ENCODE measurements at places on chromosomes 5 and 9.

GRCh38 chr9:111599092-111599954, at the start of gene PTGR1:
Gene PTGR1 (minus strand): TSS chr9:111599647. CDS start chr9:111597422, 2,225 bp downstream.
- DNase-seq, result no peak

- DNase-seq, result no peak
Measured at GRCh38 chr5:79547429-79547822, 33.5 kb upstream of the HOMER1 start.

DNA sequence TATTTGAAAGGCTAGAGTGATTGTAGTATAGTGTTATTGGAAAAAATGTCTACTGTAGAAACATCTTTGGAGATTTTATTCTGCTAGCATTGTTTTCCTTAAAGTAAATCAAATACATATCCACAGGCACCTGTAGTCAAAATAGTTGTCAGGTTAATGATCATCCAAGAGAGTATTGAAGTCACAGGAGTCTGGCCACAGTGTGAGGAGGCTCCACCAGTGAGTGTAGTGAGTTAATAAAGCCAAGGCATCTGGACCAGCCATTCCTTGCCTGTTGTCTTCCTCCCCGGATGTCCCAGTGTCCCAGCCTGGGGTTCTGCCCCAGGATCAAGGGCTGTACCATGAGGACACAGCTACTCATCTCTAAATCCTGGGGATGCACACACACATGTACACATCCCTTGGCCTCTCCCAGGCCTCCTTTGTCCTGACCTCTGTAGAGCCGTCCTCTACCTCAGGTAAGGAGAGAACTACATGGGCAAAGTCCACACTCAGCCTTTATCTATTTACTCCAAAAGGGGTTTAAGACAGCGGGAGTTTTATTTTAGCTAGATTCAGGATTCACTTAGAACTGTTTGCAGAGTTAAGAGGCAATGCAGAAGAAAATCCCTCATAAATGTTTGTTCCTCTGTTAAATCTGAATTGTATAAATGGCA, 3.7 kb downstream of the PIK3R1 start:
- no peak for DNase-seq

DNA sequence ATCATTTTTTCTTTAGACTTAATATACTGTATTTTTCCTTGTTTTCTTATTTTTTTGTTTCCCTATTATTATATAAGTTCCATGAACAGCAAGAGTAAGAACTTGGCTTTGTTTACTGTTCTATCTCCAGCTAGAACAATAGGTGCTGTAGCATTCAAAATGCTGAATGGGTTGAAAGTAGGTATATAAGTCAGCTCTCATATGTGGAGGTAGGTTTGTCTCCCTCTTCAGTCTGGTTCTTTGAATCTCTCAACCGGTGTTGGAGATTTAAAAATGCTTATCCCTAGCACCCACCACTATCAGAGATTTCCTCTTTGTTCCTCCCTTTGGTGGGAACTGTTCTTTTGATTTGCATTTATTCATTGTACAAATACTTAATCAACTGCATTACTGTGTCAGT, 87.5 kb upstream of the FSD1L start:
- no peak for DNase-seq

GRCh38 chr5:138662599-138662998, 87.4 kb upstream of the HSPA9 start:
- DNase-seq, result no peak

- no peak for DNase-seq
Measured at GRCh38 chr9:115109486-115109885, 8.5 kb downstream of the TNC start.

- DNase-seq, result peak; percentile 55
Measured at GRCh38 chr9:94668928-94669729, 29.8 kb upstream of the FBP1 start.

DNA sequence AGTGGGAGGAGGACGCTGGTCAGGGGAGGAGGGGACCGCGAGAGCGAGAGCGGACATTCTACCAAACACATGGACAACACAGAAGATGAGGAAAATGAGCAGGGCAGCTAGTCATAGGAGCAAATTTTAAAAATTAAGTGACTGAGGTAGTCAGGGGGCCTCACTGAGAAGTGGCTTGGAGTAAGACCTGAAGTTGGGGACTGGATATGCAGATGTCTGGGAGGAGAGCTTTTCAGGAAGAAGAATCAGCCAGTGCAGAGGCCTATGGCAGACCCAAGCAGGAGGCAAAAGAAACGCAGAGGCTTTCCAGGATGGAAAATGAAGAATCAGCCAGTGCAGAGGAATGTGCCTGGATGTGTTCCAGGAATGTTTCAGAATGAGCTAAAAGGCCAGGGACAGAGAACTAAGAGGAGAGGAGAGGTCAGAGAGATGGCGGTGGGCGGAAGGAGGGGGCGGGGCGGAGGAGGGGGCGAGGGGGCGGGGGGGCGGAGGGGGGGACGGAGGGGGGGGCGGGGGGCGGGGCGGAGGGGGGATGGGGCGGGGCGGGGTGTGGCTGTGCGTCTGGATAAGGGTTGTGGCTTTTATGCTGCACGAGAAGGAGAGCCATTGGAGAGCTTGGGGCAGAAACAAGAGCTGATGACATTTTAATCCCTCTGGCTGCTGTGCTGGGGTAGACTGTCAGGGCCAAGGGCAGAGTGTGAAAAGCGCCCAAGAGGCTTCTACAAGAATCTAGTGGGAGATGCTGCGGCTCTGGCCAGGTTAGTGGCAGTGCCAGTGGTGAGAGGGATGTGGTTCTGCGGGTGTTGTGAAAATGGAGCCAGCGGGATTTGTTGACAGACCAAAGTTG, 129.6 kb downstream of the KCNIP1 start:
- no peak for DNase-seq

GRCh38 chr5:132773601-132774355, 3.3 kb downstream of the SEPTIN8 start:
- no peak for DNase-seq

DNA sequence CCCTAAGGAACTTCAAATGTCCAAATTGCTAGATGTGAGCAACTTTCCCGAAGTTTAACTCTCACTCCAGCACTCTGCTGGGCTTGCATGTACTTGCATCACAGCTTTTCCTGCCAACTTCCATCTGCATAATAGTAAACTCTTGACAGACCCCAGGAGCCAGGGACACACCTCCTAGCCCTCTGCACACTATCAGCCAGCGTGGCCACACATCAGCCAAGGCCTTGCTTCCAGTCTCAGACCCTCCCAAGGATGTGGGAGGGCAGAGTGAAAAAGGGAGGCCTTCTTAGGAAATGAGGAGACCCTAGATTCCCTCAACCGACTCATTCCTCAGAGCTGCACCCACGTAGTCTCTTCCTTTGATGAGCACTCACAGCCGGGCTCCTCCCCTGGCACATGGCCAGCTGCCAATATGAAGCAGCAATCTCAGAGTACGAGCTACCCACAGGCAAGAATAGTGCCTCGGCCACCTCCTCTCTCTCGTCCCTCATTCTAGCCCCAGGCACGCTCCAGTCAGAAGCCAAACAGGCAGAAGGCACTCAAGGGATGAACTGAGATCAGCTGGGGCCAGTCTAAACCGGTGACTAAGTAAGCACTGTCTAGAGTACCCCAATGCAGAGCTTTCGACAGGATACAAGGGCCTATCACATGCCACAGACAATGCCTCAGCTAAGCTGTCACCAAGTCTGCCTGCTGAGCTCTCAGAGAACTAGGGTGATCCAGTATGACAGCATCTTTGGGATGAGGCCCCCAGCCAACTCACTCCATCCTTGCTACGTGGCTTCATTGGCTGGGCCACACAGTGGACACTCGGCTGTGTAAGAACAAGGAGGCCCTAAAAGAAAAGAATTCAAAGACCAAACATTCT, 2.3 kb downstream of the P4HA2 start:
- DNase-seq, result peak; percentile 60

- DNase-seq, result peak; percentile 31
Measured at GRCh38 chr9:2180154-2180553, 165.0 kb downstream of the SMARCA2 start.

DNA sequence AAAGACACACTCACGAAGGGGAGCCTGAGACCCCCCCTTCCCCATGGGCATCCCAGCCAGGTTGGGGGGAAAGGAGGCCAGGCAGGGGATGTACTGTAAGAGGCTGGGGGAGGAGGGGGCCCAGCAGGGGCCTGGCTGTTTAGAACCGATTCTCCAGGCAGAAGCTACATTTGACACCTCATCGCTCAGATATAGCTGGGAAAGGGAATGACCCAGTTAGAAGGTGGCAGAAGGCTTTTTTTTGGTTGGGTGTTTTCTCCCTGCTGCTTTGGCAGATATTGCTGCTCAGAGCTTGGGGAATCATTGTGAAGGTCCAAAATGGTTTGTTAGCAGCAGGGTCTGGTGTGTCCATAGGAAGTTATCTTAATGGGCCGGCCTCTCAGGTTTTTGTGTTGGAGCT, 6.0 kb downstream of the CDX1 start:
- DNase-seq, result no peak

- no peak for DNase-seq
Measured at GRCh38 chr9:135655317-135655716, 7.8 kb upstream of the LCN9 start.

DNA sequence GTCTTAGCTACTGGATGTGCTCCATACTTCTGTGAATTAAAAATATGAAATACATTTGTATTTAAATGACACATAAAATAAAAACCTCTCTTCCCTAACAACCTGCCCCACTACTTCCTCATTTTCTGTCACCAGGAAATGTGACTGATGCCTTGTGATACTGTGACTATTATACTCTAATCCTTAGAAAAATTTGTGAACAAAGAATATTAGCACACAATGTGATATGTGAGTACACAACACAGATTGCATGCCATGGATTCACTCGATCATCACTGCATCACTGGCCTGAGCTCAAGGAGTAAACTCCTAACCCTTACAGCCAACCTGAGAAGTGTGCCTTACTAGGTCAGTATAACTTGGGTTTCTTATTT, 281.0 kb downstream of the EFNA5 start:
- DNase-seq, result no peak

- DNase-seq, result no peak
Measured at GRCh38 chr5:93364378-93364777, 216.6 kb downstream of the NR2F1-AS1 start.

- no peak for DNase-seq
Measured at GRCh38 chr5:37838152-37838932, 1.5 kb downstream of the GDNF start.

DNA sequence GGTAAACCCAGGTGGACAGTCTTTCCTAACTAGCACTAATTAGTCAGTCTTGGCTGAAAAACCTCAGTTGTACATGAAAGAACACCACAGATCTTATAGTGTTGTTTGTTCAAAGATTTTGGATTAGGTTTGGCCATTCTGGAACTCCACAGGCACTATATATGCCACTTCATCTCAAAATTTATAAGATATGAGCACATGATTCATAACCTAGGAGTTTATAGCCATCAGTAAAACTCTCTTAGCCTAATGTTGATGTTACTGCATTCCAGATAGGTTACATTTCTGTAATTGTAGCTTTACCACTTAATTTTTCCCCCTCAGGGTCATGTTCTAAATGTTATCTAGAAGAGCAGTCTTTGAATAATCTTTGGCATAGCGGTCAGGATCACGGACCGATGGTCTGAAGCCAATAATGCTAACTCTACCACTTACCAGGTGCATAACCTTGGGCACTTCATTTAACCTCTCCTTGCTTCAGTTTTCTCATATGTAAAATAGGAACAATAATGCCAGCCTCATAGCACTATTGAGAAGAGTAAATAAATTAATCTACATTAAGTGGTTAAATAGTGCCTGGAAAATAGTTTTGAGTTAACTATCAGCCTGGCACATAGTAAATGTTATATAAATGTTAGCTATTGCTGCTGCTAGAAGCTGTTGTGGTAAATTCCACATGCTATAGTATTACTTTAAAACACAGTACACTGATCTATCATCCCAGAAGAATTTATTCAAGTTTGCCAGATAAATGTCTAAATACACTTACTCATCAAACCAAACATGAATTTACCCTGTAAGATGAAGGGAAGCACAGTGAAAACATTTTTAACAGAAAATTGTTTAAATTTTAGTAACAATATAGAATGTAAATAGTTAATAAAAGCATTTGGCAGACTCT, 743.9 kb downstream of the NR2F1-AS1 start:
- no peak for DNase-seq

GRCh38 chr5:10702911-10703491, 58.0 kb downstream of the DAP start:
- DNase-seq, result no peak

DNA sequence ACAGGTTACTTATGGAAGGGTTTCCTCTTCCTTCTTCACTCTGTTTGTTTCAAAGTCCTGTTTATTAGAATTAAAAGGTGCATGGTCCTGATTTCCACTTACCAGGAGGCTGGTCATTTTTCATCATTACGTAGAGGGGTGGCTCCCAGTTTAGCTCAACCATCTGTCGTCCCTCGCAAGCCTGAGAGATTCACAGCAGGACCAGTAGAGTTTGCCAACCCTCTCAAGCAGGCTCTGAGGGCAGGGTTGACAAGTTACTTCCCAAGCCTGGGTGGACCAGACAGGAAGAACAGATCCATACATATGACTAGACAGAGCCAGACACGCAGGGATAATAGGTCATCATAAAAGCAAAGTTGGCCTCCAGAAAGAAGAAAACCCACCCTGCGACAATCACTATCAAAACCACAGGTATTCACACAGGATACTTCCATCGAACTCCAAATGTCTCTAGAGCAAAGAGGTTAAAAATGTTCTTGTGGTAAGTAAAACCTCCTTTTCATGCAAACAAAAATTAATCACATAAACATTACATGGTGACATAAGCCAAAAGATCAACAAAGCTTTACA, 151.9 kb downstream of the ELAVL2 start:
- no peak for DNase-seq

GRCh38 chr5:169088028-169088725, 212.8 kb downstream of the SLIT3 start:
- no peak for DNase-seq

DNA sequence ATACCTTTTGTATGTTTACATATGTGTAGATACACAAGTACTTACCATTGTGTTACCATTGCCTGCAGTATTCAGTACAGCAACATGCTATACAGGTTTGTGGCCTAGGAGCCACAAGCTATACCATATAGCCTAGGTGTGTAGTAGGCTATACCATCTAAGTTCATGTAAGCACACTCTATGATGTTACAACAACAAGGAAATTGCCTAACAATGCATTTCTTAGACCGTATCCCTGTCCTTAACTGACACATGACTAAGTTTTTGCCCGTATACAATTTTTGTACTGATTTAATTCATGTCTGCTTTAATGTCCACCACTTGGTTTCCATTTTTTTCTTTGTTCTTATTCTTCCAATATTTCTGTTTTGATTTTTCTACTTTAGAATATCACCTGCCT, 18.5 kb downstream of the TNPO1 start:
- no peak for DNase-seq

DNA sequence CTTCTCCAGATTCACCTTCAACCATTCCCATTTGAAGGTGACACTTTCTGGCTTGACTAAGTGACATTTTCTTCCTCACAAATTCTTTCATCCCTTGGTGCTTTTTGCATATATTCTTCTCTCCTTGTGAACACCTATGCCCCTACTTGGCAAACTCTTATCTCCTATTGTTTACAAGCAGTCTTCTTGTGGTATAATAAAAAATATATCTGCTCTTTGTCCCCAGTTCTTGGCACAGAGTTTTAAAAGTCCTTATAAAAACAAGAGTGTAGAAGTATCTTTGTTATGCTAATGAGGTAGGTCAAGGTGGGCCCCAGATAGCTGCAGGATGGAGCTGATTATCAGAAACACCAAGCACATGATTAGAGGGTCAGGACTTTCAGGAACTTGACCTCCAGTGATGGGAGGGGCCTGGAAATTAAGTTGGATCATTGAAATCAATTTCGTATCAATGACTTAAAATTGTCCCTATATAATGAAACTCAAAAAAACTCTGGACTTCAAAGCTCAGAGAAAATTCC, 38.0 kb downstream of the TMEM161B start:
- no peak for DNase-seq

- no peak for DNase-seq
Measured at GRCh38 chr5:176446028-176446665, 2.0 kb upstream of the FAF2 start.
